Tibial nerve (tissue), 4 donors: ENCODE measurements at places on chromosomes 3 and 15.

- DNase-seq, result no peak
Measured at GRCh38 chr15:27399241-27399640, 428.3 kb downstream of the GABRG3 start.

GRCh38 chr15:100113351-100114080, 228.3 kb downstream of the ADAMTS17 start:
- DNase-seq, result no peak

DNA sequence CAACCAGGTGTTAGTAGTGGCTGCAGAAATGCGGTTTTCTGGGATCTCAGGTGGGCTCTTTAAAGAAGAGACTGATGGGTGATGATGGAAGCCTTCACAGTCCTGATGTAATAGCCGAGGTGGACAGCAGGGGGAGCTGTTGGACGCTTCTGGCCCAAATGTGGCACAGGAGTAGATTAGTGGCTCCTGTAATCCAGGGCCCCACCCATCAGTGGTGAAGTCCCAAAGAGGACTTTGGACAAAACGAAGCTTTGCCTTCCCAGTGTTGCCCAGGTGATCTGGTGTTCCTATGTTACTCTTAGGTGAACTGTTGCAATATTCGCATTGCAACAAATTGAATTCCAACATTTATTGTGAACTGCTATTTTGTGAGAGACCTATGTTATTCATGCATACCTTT, 31.8 kb upstream of the MYZAP start:
- DNase-seq, result peak; percentile 53

GRCh38 chr15:83697716-83698115, 43.8 kb downstream of the ADAMTSL3 start:
- DNase-seq, result no peak

DNA sequence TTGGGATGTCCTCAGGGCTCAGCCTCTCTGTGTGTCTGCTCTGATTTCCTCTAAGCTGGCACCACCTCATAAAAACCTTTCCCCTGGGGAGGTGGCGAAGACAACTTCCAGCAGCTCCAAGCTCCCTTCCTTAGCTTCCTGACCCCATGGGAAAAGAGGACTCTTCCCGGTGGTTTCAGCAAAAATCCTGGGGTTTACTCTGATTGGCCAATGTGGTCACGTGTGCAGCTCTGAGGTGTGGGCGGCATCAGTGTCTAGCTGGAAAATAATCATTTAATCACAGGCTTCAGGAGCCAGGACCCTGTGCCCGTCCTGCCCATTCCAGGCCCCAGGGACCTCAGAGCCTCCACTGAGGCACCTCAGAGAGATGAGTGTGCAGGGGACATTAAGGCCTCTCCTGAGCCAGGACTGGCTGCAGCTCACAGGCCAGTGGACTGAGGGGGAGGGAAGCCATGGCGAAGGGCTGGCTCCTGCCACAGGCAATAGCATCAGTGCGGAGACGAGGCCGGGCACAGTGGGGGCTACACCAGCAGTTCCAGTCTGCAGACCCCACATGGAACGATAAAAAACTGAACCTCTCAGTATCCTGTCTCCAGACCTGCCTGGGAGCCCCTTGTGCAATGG, 104.1 kb downstream of the TPRA1 start:
- DNase-seq, result no peak

- DNase-seq, result no peak
Measured at GRCh38 chr3:66592927-66593625, 92.3 kb upstream of the LRIG1 start.

GRCh38 chr3:120341658-120342346, 7.4 kb downstream of the LRRC58 start:
- no peak for DNase-seq

GRCh38 chr15:42921342-42921731, 759 bp upstream of the TTBK2 start:
- no peak for DNase-seq

- peak; percentile 16 for DNase-seq
Measured at GRCh38 chr3:169218314-169218983, 445.1 kb downstream of the MECOM start.

GRCh38 chr3:193727089-193727488, 134.1 kb downstream of the OPA1 start:
- DNase-seq, result no peak

GRCh38 chr3:122299215-122299614, 25.8 kb upstream of the CSTA start:
- no peak for DNase-seq

DNA sequence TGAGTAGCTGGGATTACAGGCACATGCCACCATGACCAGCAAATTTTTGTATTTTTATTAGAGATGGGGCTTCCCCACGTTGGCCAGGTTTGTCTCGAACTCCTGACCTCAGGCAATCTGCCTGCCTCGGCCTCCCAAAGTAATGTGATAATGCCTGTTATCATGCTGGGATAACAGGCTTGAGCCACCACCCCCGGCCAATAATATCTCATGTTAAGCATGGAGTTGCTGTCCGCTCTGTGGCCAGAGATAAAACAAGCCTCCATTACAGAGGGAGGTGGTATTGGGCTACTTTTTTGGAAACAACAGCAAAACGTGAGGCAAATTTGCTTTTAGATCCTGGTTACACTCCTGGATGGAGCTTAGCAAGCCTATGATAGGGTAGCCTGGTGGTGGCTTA, 32.9 kb upstream of the ALG1L2 start:
- DNase-seq, result no peak

GRCh38 chr3:57652203-57652602, 40.7 kb downstream of the DENND6A start:
- no peak for DNase-seq

DNA sequence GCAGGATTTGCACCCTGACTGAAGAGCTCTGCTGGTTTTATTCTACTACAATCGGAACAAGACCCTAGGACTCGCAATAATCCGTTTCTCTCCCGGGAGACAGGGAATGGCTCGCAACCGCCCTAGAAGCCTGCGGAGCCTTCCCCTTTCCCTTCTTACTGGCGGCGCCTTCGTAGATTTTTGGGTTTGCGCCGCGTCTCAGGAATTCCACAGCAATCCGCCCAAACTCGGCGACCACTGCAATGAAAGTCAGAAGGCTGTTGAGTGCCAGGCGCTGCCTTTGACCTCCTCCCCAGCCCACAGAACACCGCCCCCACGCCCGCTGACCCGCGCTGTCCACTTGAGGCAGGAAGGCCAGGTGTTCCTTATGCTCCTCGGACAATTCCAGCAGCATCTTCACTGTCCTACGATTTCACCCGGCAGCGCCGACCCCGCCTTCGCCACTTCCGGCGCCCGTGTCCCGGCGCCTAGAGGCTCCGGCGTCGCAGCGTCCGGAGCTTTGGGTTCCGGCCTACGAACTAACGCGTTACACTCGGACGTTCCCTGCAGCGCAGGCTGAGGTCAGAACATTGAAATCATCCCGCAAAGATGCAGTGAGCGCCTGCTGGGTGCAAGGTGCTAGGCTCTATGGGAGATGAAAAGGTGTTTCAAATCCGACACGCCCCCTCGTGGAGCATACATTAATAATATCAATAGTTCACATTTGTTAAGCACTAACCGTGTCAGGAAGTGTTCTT, at the start of gene COMMD2:
Gene COMMD2, minus strand, starts transcription at position 439 of the 737 bp plus-strand sequence. Its CDS starts 45 bp downstream, at position 394.
- peak; percentile 46 for DNase-seq

DNA sequence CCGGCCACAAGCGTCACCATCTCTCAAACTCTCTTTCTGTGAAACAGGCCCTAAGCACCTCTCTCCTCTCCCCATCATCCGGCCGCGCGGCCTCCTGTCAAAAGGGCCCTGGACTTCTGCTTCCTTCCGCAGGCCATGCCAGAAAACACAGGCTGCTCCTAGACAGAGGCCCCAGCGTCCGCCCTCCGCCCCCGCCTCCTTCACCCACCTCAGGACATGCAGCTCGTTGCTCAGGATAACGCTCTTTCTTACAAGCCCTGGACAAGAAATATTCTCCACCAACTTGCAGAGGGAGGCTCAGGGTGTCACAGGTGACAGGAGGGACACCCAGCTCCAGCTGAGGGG, 212.0 kb downstream of the XXYLT1 start:
- no peak for DNase-seq

DNA sequence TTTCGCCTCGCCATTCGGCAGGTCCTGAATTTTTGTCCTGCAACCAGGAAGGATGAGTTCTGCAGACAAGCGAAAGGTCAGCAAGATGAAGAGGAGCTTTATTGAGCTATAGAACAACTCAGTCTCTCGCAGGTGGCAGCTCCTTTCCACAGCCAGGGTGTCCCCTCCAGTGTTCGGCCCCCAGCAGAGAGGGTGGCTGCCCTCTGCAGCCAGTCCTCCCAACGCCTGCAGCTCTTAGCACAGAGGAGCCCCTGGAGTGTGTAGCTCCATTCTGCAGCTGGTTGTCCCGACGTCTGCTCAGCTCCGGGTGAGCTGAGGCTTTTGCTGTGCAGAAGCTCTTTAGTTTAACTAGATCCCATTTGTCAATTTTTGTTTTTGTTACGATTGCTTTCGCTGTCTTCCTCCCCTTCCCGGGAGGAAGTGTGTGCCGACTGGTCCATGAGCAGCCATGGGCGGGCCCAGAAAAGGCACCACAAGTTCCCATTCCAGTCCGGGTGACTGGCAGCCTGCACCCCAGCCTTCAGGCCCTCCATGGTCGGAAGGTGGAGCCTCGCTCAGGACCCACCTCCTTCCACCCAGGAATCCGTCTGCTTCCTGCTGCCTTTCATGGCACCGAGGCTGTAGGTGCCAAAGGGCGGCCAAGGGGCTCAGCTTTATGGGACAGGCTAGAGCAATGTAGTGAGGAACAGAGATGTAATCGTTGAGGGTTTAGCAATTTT, 497.8 kb upstream of the CNTN4 start:
- no peak for DNase-seq

- DNase-seq, result no peak
Measured at GRCh38 chr15:26864664-26865191, 2.1 kb upstream of the GABRA5 start.

DNA sequence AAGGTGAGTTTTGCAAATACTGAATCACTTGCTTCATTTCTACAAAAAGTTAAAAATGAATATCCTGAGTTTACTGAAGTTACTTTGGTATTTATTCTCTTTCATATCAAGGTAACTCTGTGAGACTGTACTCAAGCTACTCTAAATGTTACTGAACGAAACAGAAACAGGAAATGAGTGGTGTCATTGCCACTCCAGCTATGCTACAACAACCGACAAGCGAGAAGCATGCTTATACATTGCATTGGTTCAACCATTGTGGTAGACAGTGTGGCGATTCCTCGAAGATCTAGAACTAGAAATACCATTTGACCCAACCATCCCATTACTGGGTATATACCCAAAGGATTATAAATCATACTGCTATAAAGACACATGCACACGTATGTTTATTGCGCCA, 313.2 kb upstream of the THBS1 start:
- DNase-seq, result no peak

- no peak for DNase-seq
Measured at GRCh38 chr3:34920806-34921205, 718.5 kb upstream of the ARPP21 start.

DNA sequence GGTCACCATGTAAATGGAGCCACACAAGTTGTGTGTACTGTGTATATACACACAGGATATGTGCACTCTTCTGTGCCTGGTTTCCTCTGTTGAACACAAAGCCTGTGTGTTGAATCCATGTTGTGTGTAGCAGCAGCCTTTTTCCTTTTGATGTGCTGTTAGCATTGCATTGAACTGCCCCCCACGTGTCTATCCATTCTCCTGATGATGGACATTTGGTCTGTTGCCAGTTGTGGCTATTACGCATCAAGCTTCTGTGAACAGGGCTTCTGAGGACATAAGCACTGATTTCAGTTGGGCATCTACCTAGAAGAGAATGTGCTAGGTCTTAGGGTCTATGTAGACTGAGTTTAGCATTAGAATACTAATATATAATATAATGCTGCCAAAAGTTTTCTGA, 77.4 kb downstream of the LSM3 start:
- no peak for DNase-seq

GRCh38 chr3:27073912-27074311, 295.3 kb downstream of the NEK10 start:
- no peak for DNase-seq

DNA sequence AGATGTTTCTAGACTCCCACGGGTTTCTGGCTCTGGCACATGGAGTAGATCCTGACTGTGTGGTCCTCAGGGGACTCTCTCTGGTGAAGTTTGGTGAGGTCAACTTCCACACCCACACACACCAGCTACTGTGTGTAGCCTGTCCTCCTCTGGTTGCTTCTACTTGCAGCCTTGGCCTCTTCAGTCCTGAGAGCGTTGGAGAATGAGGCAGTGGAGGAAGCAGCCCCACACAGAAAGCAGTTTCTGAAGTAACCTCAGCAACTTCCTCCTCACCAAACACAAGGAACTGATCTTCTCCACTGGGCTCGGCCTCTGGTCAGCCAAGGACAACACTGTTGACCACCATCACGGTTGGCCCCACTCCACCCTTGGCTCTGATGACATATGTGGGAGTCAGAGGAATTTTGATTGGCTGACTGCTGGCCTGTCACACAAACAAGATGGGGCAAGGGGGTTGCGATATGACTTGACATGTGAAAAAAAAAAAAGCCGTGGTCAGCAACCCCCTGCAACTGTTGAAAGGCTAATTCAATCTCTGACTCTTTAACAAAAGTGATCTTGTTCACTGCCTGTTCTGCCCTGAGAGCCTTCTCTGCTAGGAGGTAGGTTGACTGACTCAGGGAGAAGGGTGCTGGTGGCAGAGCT, 19.6 kb downstream of the CD86 start:
- no peak for DNase-seq

GRCh38 chr3:192827208-192827607, 90.4 kb downstream of the MB21D2 start:
- no peak for DNase-seq

DNA sequence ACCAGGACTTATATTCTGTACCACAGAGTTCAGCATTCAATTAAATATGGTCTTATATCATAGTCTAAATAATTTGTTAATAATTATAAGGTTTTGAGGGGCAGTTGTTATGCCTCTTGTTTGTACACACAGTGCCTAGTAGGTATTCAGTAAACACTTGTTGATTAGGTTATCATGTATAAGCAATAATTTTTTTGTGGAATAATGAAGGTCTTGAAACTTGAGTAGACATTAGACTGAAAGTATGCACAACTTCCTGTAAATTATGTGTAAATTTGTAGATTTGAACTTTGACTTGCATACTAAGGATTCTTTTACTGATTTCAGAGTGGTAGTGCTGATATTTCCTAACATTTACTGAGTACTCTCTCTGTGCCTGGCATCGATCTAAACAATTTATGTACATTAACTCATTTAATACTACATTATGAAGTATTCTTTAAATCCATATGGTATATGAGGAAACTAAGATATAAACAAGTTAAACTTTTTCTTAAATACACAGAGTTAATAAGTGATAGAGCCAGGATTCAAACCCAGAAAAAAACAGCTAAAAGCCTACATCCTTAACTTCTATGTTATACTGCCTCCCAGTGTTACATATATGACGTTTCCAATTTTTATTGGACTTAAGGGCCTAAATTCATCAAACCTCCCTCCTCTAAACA, 65.1 kb downstream of the GLCE start:
- DNase-seq, result no peak

DNA sequence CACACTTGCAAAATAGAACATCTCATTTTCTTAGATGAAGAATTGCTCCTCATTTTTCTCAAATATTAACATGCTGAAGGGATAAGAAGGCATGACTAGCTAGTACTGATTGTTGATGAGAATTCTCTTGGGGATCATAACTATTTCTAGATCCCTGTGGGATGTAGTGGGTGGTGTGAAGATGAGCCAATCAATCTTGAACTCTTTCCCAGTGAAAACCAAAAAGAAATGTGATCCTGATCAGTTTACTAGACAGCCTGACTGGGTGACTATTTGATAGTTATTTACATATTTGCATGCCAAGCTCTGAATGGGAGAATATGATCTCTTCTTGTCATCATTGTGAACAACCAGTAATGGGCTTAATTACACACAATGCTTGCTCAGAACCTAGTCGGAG, 63.7 kb downstream of the ZIC1 start:
- DNase-seq, result no peak
